ENCODE measurements at places on chromosomes 1 and 21.

- no peak for DNase-seq
Measured at GRCh38 chr1:63874278-63874880, 100.6 kb downstream of the ROR1 start.

DNA sequence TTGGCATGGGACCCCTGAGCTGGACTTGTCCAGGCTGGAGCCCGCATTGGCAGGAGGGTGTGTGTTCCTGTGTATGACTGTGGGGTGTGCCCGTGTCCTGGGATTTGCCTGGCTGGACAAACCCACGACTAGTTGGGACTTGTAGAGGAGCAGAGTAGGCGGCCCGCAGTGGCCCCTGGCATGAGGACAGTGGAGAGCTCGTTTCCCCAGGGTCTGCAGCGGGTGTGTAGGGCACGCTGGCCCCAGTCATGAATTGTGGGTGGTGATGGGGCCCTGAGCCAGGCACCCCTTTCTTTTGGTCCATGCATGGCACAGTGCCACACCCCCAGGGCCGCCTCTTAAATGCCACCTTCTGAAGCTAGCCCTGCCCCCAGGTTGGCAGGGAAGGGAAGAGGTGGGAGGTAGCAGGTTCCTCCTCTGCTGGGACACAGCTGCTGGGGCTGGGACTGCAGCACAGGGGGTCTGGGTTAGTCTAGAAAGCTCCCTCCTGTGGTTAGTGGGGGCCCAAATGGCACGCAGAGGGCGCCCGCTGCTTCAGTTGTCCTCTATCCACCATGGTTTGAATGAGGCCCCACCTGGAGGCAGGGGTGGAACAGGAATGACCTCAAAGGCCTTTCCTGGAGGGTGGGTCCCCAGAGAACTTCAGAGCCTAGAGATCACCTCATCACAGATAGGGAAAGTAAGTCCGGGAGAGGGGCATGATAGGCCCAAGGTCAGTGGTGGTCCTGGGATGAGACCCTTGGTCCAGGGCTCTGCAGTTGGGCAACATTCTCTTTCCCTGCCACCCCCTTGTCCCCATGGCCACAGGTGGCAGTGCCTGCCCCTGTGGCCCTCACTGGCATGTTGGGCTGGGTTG lies 4.1 kb downstream of the CROCC start:
- no peak for DNase-seq

- DNase-seq, result no peak
Measured at GRCh38 chr1:18637511-18637960, 6.9 kb downstream of the PAX7 start.

DNA sequence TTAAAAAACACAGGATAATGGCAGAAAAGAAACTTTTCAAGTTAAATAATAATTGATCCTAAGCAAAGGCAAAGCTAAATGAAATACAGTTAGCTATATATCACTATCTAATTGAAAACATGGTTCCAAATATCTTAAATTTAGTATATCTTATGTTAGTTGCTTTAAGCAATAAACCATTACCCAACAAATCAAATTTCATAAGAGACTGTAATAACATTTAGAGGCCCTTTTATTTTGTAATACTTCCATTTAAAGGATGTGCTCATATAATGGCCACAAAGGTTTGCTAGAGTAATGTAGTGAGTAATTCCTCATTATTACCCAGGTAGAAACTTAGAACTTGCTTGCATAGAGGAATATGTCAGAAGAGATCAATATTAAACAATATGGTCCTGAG lies 32.3 kb downstream of the RPL5 start:
- no peak for DNase-seq

DNA sequence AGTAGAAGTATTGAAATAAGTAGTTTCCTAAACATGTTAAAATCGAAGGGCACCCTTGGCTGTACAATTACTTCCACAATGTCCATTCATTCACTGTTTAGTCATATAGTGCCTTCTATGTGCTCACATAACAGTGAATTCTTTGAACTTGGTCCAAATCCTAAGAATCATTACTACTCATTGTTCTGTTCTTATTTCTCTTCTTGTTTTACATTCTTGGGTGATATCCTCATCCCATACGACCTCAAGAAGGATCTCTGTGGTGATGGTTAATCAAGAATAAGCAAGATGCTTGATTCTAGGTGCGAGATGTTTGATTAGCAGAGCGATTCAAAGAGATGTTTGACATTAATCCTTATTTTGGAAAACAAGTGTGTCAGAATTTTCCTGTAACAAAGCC lies 667.4 kb upstream of the ZP4 start:
- DNase-seq, result no peak

DNA sequence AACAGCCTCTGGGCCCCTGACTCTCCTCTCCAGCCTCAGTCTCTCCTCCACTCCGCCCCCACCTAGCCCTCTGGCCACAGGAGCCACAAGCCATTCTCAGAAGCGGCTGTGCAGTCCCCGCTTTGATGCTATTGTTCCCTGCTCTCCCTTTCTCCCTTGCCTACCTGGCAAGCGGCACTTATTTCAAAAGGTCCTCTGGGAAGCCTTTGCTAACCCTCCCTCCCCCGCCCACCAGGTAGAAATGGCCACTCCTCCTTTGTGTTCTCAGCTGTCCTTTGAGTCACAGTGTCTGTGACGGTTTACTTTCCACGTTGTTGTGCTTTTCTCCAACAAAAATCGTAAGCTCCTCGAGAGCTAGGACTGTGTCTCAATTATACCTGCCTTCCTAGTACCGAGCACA lies 338.4 kb upstream of the PROX1 start:
- no peak for DNase-seq

- no peak for DNase-seq
Measured at GRCh38 chr1:119308806-119309205, 59.8 kb upstream of the HAO2 start.

DNA sequence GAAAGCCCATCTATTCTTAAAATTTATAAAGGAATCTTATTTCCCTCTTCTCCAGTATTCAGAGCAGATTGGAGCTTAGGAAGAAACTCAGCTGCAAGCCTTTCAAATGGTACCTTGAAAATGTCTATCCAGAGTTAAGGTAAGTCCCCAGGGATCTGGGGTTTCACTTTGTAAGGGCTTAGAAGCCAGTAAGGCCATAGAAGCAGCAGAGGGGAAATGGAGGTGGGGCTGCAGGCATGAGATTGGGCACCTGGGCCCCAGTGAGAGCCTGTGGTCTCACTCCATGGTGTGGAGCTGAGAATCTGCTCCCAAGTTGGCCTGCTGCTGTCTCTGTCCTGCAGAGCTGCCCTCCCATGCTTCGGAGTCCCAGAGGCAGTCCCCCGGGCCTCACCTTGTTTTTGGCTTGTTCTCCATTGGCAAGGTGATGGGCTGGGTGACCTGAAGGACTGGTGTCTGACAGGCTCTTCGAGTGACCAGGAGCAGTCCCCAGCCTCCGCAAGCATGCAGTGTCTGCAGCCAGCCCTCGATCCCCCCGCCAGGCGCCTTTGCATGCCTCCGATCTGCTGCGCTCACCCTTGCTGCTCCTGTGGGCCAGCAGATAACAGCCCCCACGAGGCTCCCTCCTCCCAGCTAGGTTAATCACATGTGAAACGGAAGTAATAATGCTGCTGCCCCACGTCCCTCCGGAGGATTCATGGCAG lies 163.1 kb downstream of the PGBD5 start:
- DNase-seq, result no peak

- no peak for DNase-seq
Measured at GRCh38 chr1:17239420-17239819, 9.5 kb upstream of the PADI3 start.

- DNase-seq, result no peak
Measured at GRCh38 chr1:201214461-201214860, 23.8 kb downstream of the IGFN1 start.

DNA sequence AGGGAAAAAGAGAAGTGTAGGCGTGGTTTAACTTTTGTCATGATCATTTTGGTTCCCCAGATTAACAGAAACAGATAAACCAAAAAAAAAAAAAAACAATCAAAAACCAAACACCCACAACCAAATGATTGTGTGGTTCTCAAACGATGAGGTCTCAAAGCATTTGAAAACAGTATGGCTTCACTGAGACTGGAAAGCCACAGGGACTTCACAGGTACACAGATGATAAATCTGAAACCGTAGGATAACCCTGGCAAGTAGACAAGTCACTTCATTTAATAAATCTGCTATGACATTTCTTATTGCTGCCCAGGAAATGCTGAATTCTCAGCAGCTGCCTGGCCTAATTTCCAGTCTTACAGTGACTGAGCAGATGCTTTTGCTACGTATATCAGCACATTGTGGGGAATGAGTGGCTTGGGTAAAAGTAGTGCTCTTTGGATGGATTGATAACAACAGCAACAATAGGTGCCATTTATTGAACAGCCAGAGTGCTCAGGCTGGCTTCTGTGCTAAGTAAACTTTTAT lies 6.1 kb downstream of the ST6GALNAC3 start:
- no peak for DNase-seq

GRCh38 chr1:165408518-165408917 lies 36.4 kb downstream of the RXRG start:
- no peak for DNase-seq

- no peak for DNase-seq
Measured at GRCh38 chr1:96538883-96539282, 182.7 kb upstream of the PTBP2 start.

DNA sequence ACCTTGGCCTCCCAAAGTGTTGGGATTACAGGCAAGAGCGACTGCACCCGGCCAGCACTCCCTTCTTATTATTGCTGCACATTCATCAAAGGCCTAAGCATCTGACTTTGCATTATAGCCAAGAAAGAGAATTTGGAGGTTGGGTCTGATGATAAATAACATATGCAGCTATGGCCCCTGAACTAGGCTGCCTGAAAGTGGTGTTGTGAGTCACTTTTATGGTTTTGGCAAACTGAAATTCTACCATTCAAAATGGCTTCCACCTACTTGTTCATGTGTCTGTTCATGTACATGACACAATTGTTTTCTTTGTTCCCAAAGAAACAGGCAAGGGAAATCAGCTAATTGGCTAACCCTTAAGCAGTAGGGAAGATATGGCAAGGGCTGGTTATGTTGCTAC lies 25.0 kb upstream of the UAP1 start:
- DNase-seq, result no peak

DNA sequence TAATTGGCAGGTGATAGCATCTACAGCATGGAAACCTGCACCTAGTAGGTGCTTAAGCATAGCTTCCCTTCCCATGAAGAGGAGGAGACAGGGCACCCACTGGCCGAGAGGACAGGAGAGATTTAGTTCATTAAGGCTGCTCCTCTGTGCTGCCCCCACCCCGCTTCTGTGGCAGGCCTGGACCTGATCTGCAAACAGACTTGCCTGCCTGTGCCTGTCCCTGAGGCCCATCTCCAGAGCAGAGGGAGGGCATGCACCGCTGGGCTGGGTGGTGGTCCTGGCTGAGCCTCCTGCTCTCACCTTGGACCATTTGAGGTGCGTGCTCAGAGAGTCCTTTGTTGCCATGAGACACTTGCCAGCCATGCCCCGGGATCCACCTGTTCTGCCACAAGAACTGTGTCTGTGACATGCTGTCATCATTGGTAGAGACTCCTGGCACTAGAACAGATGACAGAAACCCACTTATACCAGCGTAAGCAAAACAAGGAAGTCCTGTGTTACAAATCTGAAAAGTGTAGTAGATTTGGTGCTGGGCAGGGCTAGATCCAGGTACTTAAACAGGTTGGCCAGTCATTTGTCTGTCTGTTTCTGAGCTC lies 55.6 kb downstream of the PTPRF start:
- DNase-seq, result no peak

DNA sequence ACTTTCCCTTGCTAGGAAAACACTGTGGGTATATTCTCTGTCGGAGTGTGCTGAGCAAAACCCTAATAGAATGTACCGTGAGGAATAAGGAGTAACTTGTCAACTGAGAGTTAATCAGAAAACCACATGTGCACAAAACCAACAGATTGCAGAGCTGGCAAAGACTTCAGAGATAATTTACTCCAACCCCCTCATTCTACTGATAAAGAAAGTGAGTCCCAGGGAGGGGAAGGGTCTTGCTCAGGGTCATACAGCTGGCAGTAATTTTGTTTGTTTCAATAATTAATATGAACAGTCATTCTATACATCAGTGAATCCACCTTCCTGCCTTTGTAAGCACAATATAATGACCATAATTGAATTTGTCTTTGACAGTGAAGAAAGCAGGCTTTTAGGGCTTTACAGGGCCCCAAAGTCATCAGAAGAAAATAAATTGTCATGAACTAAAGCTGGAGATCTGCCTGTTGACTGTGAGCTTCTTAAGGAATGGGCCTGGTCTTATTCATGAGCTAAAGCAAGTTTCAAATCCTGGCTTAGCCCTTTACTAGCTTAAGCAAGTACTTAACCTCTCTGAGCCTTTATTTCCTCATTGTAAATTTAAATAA lies 67.2 kb upstream of the HOOK1 start:
- DNase-seq, result no peak

GRCh38 chr1:245953876-245954660 lies 553.0 kb downstream of the SMYD3 start:
- DNase-seq, result no peak

DNA sequence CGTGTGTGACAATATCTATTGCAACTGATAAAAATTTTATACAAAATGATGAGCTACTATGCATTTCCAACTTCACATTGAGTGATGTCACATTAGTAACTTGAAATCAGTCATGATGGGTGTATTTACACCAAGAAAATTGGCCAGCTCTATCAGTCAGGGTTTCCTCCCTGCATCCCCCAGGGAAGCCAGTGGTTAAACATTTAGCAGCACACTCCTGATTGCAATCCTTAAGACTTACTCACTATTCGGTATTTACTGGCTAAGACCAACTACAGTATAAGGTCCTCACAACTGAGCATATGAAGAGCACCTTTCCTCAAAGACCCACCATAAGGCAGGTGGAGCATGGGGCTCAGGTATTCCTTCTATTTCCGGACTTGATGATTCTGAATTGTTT lies 41.3 kb upstream of the PTGFRN start:
- no peak for DNase-seq

DNA sequence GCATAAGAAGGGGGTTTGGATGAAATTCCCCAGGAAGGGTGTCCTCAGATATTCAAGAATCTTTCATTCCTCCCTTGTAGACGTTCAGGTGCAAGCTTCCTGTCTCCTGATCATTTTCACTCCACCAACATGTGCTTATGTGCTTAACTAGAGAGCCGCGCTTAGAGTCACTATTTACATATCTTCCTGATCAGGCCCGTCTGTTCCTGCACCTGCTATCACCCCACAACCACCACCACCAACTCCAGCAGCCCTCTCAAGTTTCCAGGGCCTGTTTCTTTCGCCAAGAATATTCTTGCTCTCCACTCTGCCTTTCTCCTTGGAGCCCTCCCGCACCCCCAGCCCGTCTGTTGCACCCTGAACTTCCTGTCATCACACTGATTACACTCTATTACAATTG lies 113.4 kb downstream of the SPSB1 start:
- DNase-seq, result no peak

GRCh38 chr21:40471103-40471502 lies 375.9 kb downstream of the DSCAM start:
- DNase-seq, result no peak

DNA sequence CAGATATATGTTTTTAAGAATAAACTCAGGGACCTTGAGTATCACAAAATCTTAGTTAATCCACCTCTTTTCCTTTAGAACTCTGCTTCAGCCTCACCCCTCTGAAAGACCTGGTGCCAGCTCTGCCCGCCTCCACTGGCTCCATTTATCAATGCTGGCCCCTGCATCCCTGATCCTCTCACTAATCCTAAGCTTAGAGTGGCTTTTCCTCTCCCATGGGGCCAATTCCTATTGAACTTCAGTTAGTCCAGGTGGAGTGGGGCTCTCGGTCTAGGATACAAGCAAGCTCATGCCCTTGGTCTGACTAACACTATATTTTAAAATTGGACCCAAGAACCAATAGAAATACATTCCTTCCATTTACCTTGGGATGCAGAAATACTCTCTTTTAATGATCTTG lies 87.0 kb downstream of the RGS7 start:
- DNase-seq, result no peak
